ENCODE measurements at places on chromosomes 11 and 22.

- no peak for DNase-seq
Observed at GRCh38 chr22:44881624-44882023, 128.2 kb downstream of the PHF21B start.

- no peak for DNase-seq
Observed at GRCh38 chr11:40037005-40037404, 1422.4 kb downstream of the LRRC4C start.

- DNase-seq, result no peak
Observed at GRCh38 chr11:122802876-122803275, 35.4 kb upstream of the CRTAM start.

GRCh38 chr11:34308049-34308912 lies 49.5 kb downstream of the ABTB2 start:
- no peak for DNase-seq

All from SW480 (cell line).